NCI-H1092 treated with DMSO at 0.1 percent for 48 hours (cell line): ENCODE measurements at places on chromosomes 2 and 18.
A peak's percentile ranks its signal among the peaks of the same experiment; 100 is the strongest.

DNA sequence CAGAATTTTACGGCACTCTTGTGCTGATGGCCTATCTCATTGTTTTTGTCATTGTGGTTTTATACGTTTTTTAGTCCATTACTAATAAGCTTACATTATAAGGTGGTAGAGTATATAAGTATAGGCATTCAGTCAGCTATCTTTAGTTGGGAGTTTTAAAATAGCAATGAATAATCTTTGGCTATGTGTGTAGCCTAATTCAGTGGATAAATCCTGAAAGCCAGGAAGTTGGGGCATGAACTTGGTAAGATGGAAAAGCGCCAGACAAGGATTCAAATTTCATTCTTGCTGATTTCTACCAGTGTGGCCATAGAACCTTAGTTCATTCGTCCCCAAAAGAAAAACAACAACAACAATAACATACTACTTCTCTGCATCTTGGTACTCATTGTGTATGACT, 31.2 kb downstream of the EPC2 start:
- DNase-seq, result no peak

GRCh38 chr2:69382547-69382946, 4.5 kb downstream of the GFPT1 start:
- DNase-seq, result no peak

GRCh38 chr2:136344339-136344738, 226.4 kb upstream of the CXCR4 start:
- no peak for DNase-seq

GRCh38 chr2:40783704-40784103, 331.8 kb upstream of the SLC8A1 start:
- no peak for DNase-seq

- DNase-seq, result no peak
Observed at GRCh38 chr2:164662066-164662465, 40.8 kb upstream of the GRB14 start.

GRCh38 chr2:201618744-201619662, 24.3 kb downstream of the TMEM237 start:
- no peak for DNase-seq

GRCh38 chr2:127651971-127652550, 6.1 kb downstream of the GPR17 start:
- no peak for DNase-seq

GRCh38 chr2:42567806-42568400, 529 bp upstream of the MTA3 start:
- DNase-seq, result peak; percentile 20

GRCh38 chr18:36629138-36629530, 199.7 kb downstream of the TPGS2 start:
- DNase-seq, result no peak

- no peak for DNase-seq
Observed at GRCh38 chr2:217387776-217388387, 528.0 kb upstream of the TNP1 start.

GRCh38 chr2:16168506-16169264, 228.3 kb downstream of the MYCN start:
- no peak for DNase-seq

- DNase-seq, result no peak
Observed at GRCh38 chr2:10900216-10901109, 11.3 kb upstream of the KCNF1 start.

GRCh38 chr18:4734021-4734420, 278.9 kb upstream of the DLGAP1 start:
- no peak for DNase-seq

GRCh38 chr2:176383836-176384442, 114.7 kb downstream of the MTX2 start:
- DNase-seq, result no peak

DNA sequence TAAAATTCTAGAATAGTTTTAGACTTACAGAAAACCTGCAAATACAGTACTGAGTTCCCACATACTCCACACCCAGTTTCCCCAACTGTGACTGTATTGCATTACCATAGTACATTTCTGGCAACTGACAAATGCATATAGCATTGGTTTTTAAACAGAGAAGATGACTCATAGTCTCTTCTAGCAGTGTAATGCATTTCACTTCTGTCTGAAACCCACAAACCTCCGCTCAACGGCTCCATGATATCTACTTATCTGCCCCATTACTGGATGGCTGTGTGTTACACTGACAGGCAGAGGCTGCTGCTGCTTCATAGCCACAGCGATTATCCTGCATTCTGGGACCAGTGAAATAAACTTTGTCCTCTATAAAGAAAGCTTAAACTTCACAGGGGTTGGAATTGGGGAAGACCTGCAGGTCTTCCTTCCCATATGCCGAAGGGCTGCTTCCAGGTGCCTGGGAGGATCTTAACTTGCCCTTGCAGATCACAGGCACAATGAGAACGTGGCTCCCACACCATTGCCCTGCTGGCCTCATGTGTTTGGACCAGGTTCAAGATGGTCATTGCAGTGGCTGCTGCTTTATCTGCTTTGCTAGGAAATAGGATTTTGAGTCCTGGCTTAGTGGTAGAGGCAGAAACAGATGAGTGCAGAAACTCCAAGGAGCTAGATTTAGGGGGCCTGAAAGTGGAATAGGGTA, 742.6 kb upstream of the HS6ST1 start:
- no peak for DNase-seq

DNA sequence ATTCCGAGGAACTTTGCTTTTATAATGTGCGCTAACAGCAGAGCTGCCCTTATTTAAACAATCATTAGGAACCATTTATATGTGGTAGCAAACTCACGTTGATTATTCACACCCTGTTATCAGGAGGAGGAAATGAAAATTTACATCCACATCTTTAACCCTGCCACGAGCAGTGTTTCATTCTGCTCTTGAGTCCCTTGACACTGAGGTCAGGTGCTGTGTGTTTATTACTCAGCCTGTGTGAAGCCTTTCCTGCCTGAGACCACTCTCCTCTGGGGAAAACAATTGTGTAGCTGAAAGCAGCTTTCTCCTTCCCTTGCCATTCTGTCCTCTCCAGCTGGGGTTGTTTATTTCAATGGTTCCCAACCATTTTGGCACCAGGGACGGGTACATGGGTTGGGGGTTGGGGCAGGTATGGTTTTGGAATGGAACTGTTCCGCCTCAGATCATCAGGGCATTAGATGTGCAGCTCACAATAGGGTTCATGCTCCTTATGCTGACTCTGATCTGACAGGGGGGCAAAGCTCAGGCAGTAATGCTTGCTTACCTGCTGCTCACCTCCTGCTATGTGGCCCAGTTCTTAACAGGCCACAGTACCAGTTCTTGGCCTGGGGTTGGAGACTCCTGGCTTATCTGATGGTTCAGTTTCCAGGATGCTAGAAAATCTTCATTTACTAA, 651.1 kb downstream of the TDRD15 start:
- no peak for DNase-seq

DNA sequence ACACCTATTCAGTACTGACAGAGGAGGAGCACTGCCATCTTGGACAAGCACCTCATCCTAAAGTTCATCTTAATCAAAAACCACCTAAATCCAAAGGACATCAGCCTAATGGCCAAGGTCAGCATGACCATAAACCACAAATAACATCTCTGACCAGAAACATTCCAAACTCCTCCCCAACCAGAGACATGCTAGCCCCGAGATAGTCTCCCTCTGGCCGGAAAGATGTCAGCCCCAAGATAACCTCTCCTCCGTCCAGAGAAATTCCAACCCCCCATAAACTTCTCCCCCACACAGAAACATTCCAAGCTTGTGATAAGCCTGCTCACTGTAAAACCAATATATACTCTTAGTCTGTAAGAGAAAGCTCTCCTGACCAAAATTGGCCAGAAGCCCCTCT, 260.6 kb downstream of the CLIP4 start:
- DNase-seq, result no peak

DNA sequence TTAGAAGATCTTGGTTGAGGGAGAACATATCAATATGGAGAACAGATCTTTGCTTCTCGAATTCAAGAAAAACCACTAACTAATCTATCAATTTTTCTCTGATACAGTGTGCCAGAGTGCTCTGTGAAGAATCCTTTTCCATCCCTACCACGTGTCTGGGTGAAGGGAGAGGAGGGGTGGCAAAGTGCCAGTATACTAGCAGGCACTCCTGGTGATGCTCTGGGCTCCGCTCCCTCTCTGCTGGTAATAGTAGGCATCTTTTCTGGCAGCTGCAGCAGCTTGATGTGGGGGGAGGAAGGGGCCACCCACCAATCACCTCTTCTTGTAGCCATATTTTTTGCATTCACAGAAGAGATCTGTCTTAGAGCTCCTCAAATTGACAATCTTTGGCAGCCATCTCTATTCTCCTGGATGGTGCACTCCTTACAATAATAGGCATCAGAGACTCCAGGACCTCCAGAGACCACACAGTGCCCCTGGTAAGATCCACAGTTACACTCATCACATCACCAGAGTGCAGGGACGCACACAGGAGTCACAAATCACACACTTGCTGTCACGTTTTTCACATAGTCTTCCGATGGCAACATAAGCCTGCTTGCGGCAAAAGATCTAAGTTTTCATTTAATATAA, 15.7 kb downstream of the STK39 start:
- DNase-seq, result peak; percentile 26

- no peak for DNase-seq
Observed at GRCh38 chr2:71609958-71610357, 156.6 kb downstream of the DYSF start.
